ENCODE measurements at places on chromosomes 7 and 10. TPM values are rescaled to one million over a fixed set of nuclear protein-coding genes. Genes with fewer than 3 reads are reported as not detected.

NODAL gene
- total RNA-seq: not detected

CRPPA gene
- total RNA-seq: 0.99 TPM

SORBS1 gene
- 5.0 TPM for total RNA-seq

KNDC1 gene
- total RNA-seq: 1.1 TPM

MYPN gene
- total RNA-seq: not detected

GPR37 gene
- not detected for total RNA-seq

NRCAM gene
- not detected for total RNA-seq

UNCX gene
- not detected for total RNA-seq

OGDH gene
- 134 TPM for total RNA-seq

ATE1 gene
- total RNA-seq: 23.2 TPM

DNA sequence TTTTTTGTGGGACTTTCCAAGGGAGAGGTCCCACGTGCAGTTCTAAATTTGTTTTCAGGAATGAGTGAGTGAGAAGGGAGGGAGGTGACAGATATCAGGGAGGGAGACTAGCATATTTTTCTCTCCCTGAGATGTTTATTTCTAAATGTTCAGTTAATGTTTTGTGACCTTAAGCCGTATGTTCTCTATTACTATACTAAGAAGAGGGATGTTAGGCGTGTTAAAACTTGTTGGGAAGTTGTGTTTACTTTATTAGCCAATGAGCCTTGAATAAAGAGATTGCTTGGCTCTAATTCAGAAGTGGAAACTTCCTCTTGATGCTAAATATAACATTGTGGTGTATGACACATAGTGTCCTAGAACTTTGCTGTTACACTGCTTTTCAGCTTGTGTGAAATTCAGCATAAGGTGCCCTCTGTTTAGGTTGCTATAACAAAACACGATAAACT lies 37.3 kb downstream of the DNAH11 start:
- DNase-seq: no peak

DNA sequence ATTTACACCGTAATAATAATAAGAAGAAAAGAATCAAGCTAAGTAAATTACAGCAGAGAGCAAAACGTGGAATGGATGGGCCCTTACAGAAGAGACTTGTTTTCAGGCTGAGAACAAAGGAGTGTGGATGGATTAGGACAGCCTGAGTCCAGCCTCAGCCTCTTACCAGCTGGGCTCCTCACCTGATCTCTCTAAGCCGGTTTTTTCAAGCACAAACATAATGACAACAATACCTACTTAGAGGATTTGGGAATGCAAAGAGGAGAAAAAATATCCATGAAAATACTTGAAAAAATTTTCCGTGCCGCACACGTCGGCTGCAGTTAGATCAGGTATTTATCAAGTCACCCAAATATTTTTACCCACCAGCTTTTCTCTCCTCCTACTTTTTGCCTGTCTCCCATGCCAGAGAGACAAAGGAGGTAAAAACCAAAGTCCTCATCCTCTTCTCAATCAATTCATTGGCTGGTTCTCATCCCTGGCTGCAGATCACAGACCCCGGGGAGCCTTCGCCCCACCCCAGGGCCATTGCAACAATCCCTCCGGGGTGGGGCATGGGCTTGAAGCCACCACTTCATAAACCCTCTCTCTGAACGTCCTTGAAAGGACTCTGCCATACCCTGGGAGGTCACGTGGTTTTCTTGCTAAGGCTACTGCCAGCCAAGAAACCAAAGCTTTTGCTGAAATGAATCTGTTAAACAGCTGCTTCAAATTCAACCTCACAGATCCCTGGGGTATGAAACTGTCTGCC lies 29.7 kb upstream of the GTF2I start:
- no peak for DNase-seq

- no peak for DNase-seq
Measured at GRCh38 chr7:42720991-42721796, 190.7 kb downstream of the C7orf25 start.

- no peak for DNase-seq
Measured at GRCh38 chr10:11024596-11024995, 6.9 kb downstream of the CELF2 start.

GRCh38 chr7:74494076-74494548 lies 40.4 kb downstream of the GTF2IRD1 start:
- no peak for DNase-seq

DNA sequence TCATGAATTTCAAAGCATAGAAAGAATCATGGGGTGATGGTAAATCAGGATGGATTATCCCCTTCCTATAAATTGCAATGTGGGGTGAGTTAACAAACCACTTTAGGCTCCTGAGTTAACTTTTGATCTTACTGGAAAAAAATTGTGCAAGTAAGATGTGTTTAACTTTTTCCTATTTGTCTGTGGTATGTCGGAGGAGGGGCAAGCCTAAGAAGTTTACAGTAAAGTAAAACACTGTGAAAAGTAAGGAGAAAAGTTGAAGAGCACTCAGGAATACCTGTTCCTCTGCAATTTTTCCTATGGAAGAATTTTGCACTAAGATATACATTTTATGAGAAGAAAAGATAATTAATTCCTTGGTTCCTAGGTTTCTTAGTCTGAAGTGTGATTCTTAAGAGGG lies 44.4 kb downstream of the IFIT5 start:
- DNase-seq: no peak

- peak; percentile 77 for DNase-seq
Measured at GRCh38 chr10:102917314-102917961, 656 bp upstream of the CNNM2 start.

DNA sequence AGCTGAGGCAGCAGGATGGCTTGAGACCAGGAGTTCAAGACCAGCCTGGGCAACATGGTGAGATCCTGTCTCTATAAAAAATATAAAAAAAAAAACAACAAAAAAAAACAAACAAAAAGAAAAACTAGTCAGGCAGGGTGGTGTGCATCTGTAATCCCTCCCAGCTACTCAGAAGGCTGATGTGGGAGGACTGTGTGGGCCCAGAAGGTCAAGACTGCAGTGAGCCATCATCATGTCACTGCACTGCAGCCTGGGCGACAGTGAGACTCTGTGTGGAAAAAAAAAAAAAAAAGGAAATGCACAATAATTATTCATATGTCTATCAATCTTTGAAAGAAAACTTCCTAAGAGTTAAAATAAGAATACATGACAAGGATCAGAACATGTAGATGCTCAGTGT lies 178.3 kb downstream of the SEM1 start:
- no peak for DNase-seq

DNA sequence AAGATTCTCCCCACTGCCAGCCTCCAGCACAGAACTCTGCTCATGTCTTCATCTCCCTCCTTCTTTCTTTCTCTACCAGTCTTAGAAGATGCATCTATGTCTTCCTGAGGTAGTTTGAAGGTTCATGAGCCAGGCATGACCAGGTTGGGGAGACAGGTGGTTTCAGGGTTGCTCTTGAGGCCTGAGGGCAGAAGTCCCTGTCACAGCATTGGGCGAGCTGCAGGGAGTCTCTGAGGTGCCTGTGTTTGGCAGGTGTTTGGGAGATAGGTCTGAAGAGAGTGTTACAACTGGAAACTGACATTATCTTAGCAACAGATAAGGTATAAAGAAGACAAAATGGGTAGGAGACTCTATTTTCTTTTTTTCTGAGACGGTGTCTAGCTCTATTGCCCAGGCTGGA lies 18.7 kb downstream of the PRSS2 start:
- no peak for DNase-seq

DNA sequence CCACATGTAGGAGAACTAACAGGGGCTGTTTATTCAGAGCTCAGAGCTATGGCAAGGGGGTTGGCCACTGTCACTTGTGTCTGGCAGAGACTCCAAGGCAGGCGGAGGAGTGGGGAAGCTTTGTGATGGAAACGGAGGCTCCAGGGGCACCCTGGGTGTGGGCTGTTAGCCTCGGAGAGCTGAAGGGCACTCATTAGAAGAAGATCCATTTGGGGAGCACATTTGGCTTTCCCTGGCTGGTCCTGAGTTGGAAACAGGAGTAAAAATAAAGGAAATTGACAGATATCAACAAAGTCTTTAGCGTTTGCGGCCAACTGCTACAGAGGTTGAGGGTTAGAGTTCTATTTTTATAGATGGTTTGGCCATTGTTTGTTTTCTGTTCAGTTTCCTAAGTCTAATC lies 288.3 kb upstream of the MKI67 start:
- no peak for DNase-seq

DNA sequence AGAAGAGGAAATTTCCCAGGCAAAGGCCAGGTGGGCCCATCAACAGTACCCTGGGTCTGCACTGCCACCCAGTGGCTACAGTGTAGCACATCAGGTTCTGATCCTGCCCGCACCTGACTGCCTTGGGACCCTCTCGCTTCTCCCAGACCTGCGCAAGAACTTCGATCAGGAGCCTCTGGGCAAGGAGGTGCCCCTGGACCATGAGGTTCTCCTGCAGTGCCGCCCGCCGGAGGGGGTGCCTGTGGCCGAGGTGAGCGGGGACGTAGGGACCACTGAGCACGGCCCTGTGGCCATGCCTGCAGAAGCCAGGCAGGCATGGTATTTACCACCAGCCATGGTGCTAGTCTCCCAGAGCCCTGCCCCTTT lies 33.9 kb upstream of the SLC29A3 start:
- DNase-seq: no peak

DNA sequence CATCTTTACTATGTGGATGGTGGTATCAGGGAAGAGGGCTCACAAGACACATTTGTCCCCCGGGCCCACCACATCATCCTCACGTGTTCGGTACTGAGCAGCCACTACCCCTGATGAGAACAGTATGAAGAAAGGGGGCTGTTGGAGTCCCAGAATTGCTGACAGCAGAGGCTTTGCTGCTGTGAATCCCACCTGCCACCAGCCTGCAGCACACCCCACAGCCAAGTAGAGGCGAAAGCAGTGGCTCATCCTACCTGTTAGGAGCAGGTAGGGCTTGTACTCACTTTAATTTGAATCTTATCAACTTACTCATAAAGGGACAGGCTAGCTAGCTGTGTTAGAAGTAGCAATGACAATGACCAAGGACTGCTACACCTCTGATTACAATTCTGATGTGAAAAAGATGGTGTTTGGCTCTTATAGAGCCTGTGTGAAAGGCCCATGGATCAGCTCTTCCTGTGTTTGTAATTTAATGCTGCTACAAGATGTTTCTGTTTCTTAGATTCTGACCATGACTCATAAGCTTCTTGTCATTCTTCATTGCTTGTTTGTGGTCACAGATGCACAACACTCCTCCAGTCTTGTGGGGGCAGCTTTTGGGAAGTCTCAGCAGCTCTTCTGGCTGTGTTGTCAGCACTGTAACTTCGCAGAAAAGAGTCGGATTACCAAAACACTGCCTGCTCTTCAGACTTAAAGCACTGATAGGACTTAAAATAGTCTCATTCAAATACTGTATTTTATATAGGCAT lies 9.1 kb upstream of the CSGALNACT2 start:
- no peak for DNase-seq

DNA sequence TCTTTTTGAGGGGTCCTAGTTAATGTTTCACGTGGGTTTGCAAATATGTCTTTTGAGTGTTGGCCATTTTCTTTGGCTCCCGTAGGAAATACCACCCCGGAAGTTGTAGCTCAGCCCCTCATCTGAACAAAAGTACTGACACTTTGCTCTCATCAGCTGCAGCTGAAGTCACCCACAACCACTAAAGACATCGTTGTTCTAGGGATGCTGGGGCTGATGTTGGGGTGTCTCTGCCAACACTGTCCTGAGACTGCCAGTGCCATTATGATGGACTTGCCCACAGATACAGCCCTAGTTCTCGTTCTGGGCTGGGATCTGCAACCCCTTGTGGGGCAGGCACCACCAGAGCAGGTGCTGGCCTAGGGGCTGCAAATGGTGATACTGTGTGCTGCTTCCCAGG lies 82.6 kb upstream of the ARHGAP21 start:
- no peak for DNase-seq

DNA sequence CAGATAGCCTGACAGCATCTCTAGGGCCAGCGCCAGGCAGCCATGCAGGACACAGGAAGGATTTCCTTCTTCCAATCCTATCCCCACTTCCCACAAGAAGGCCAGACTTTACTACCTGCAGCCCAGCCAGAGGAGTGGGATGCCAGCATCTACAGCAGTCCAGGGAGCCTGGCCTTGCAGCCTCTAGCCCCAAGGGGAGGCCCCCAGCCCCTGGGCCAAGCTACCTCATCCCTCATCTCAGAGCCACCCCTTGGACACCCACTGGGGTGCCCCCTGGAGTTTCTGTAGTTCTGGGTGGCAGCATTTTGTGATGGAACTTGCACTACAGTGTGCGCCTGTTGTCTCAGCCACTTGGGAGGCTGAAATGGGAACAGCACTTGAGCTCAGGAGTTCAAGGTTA lies 170.8 kb upstream of the PODXL start:
- no peak for DNase-seq

DNA sequence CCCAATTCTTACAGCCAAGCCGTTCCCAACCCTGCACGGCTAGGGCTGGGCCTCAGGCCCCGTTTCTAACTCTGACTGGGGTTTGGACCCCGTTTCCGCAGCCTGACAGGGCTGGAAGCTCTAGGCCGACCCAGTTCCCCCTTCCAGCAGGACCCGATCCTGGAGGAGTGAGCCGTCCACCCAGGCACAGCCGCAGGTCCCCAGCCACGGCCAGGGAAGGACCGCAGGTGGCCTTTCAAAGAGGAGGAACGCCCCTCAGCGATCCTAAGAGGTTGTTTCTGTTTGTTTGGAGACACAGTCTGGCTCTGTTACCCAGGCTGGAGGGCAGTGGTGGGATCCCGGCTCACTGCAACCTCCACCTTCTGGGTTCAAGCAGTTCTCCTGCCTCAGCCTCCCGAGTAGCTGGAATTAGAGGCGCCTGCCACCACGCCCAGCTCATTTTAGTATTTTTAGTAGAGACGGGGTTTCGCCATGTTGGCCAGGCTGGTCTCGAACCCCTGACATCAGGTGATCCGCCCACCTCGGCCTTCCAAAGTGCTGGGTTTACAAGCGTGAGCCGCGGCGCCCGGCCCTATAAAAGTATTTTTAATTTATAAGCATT lies 778 bp upstream of the GET4 start:
- no peak for DNase-seq

DNA sequence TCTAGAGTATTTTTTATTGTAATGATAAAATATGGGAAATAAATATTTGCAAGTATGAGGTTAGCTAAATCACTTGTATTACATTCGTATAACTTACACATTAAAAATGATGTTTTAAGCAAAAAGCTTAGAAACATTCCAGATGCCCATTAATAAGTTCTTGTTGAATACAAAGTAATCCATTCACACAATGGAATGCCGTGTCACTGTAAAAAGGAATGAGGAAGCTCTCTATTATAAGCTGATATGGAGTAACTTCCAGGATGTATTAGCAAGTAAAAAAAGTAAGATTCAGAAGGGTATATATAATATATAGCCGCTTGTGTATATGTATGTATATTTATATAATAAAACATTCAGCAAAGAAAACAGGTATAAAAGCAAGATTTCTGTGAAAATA lies 412.8 kb upstream of the MTPN start:
- no peak for DNase-seq

GRCh38 chr10:113820507-113820906 lies 33.4 kb downstream of the DCLRE1A start:
- no peak for DNase-seq

- no peak for DNase-seq
Measured at GRCh38 chr7:155191901-155192478, 105.7 kb upstream of the INSIG1 start.

DNA sequence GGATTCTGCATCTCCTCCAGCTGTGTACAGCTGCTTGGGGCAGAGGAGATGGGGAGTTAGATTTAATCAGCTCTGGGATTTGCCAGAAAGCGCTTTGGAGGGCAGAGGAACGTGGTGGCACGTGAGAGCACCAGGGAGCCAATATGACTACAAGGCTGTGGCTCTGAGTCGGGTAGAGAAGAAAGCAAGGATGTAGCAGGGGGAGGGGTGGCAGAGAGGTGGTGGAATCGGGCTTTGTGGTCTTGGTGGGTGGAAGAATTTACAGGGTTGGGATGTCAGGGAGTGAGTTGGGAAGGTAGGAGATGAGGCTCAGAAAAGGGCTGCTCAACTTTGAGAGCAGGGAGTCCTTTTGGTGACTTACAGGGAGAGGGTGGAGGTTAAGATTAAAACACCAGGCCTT lies 113.6 kb downstream of the CCNY start:
- DNase-seq: no peak
